ENCODE measurements at places on chromosomes 16 and 17.

DNA sequence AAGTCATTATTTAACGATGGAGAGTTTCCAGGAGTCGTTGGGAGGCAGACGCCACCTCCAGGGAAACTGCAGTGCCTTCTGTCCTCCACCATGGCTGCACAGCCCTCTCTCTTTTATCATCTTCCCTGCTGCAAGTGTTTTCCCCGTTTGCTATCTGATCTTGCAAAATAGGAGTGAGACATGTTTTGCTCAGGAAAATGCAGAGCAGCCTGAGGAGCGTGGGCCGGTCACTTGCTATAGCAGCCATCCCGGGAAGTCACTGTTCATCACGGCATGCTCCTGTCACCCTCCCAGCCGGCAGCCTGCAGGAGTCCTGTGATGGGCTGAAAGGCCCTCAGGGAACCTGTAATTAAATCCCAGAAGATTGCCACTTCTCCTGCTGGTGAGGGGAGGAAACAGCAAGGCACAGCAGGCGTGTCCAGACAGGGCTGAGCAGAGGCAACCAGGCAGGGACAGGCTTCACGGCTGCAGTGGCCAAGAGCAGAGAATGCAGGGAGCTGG, 143.1 kb downstream of the GSG1L start:
- DNase-seq = no peak

DNA sequence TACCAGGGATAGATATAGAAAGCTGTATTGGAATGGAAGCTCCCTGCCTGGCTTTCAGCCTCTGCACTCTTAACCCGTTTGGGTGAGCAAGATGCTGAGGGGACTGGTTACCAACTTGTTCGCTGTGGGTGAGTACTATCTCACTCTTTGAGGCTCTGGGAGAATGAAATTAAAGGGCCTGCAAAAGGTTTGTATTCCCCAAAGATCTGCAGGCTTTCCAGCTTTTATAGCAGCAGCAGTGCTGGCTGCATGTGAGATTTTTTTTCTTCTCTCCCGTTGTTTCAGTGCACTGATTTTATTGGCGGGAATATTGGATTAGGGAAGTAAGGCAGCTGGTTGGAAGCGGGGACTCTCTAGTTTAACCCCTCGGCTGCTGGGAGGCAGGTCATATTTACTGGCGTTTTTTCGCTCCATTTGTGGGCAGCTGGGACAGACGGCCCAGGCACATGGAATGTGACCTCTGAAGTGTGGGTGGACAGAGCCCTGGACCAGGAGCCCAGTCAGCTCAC, 30.9 kb downstream of the C17orf75 start:
- DNase-seq = no peak

DNA sequence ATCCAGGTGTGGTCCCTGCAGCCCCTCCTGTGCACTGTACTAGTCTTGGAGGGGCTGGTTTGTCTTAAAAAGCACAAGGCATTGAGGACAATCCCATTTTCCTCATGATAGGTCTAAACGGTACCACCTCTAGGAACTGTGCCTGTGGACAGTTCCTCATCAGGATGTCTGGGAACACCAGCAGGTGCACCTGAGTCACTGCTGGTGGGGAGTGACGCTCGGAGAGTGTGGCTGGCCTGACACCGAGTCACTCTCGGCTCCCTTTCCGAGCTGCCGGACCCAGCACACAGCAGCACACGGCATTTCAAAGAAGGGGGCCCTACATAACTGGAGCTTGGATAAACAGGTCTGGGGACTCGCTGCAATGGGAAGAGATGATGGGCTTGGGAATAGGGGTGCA, 25.6 kb downstream of the LRRC75A start:
- no peak for DNase-seq

DNA sequence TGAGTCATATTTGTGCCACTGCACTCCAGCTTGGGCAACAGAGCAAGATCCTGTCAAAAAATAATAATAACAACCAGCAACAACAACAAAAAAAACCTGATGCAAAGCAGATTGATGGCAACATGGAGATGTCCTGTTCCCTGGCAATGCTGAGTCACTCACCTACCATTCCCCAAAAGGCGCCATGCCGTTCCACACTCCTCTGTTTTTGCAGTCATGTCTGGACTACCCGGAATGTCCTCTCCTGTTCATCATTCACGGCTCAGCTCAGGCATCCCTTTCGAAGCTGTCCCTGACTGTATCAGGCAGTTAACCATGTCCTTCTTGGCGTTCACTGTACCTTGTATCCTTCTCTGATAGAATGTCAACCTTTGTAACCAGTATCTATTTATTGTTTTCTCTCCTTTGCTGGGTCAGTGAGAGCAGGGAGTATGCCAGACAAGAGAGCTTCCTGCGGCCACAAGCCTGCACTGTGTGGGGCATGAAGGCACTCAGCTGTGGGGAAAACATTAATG, 147.7 kb downstream of the ABCC12 start:
- DNase-seq = no peak

- DNase-seq = no peak
These were observed 18.6 kb downstream of the ACE start for GRCh38 chr17:63495491-63495890.

DNA sequence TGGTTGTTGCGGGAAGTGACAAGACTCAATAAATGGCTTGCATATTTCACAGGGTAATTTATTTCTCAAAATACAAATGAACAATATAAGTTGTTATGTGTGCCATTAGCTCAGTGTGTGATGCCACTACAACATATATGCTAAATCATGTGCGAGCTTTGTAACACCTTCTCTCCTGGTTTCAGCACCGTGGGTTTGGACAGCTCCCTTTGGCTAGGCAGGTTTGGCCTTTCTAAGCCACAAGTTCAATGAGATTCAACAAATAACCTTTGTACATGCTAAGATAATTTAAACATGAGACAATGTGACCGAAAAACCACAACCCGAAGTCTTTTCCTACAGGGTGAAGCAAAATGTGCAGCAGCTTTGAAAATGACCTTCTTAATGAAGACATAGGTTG, 563.9 kb downstream of the TMEM114 start:
- DNase-seq = no peak

DNA sequence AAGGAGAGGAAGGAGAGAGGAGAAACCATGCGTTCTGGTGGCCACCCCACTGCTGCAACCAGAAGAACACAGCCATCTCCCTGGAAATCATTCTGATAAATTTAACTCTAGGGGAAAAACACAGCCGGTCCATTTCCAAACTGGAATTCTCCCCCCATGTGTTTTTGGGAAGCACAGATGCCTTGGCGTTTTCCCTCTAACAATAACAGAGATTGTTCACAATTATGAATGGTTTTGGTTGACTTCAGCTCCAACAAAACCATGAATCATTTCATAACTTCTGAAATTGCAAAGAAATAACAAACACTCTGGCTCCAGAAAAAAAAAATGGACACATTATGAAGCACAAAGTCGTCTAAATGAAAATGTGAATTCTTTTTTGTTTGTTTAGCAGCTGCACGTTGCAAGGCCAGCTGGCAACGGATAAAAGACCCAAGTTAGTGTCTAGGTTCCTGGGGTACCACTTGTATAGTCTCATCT, 46.2 kb downstream of the GNAO1 start:
- no peak for DNase-seq

- no peak for DNase-seq
These were observed 74.6 kb downstream of the SYCE1L start for GRCh38 chr16:77273815-77274214.

DNA sequence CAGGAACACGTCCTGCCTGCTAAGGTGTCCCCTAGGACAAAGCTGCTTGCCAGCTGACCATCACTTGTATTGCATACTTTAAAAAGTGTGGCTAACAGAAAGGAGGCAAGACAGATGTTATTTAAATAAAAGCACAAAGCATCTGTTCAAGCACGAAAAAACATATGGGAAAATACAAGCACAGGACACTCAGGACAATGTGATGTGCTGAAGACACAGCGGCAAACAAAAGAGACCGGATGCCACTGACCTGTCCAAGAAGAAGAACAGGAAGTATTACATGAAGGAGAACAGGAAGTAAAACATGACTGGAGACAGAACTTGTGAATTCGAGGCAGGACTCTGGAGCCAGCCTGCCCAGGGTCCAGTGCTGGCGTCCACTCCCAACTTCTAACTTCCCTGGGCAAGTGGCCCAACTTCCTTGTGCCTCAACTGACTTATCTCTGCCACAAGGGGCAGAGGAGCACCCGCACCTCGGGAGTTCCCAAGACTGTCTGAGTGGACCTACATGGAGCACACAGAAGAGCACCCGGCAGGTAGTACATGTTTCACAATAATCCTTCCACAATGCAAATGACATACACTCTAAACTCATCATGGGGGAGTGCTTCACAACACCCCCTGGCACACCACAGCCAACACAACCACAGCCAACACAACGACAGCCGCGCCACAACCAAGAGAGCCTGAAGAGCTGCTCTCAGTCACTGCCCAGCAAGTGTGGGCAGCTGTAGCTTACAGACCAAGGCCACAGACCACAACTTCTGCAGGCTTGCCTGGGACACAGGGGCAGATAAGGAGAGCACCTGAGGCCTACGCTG, 36.6 kb downstream of the ANKRD11 start:
- DNase-seq = no peak

GRCh38 chr17:82434216-82434565, 15.8 kb upstream of the OGFOD3 start:
- DNase-seq = peak; percentile 33

GRCh38 chr16:90022209-90023077, 3.2 kb upstream of the DBNDD1 start:
- peak; percentile 81 for DNase-seq

DNA sequence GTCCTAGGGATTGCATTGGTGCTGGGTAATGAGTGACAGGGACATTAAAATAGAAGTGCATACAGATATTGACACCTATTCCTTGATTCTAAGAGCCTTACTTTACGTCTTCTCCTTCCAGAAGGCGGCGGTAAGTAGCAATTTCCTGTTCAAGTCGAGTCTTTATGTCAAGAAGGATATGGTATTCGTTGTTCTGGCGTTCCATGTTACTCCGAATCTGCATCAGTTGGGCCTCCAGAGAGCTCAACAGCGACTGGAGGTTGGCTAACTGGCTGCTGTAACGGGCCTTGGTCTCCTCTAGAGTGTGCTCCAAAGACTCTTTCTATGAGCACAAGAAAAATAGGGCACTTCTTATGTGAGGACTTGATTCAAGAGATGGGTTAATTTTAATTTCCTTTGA, 7.0 kb downstream of the KRT20 start:
- no peak for DNase-seq

DNA sequence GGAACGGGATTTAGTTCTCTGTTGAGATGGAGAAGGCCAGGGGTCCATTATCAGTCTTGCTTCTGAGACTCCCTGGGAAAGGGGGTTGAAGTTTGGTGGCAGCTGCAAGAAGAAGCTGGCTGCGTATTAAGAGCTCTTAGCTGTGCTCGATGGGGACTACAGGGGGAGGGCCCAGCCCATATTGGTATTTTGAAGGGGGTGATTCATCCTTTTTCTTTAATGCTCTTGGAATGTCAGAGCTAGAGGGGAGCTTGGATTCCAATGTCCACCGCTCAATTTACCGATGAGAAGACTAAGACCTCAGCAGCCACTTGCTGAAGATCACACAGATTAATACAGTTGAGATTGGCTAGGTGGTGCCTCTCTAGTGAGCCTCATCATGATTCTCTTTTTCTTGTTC, 5.0 kb downstream of the NOG start:
- DNase-seq = no peak

DNA sequence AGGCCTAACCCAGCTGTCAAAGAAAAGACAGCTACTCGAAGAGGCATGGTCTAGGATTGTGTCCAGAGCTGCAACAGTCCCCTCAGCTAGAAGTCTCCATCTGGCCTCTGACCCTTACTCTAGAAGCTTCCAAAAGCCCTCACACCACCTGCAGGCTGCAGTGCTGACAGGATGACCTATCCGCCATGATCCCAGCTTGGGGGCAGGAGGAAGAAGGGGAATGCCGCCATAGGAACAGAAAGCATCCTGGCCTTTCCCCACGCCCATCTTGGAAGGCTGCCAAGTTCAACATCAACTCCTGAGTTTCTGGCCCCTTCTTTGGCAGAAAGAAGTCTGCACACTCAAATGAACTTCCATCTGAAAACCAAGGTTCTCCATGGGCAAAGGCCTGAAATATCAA, 3.1 kb upstream of the KRT36 start:
- DNase-seq = no peak

- no peak for DNase-seq
These were observed 1.7 kb downstream of the NFATC3 start for GRCh38 chr16:68086860-68087268.

DNA sequence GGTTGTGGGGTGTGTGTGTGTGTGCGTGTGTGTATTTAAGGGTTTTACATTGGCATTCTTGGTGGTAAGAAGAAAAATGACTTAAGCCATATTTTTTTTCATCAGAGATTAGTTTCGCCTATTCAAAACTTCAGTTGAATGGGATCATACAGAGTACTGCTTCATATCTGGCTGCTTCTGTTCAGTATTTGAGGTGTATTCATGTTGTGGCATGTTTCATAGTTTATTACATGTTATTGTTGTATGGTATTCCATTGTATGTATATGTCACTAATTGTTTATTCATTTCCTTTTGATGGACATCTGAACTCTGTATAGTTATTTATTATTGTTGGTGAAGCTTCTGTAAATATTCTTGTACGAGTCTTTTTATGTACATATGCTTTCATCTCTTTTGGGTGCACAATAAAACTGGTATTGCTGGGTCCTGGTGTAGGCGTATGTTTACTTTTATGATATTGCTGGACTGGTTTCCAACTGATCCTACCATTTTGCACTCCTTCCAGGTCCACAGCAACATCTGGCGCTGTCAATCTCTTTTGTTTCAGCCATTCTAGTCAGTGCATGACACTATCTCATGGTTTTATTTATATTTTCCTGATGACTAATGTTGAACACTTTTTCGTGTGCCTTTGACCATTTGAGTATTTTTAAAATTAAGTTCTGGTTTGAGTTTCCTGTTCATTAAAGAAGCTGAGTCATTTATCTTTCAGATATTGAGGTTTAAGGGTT, 77.4 kb upstream of the MAF start:
- DNase-seq = no peak
